ENCODE measurements at places on chromosomes 2 and 18.

GRCh38 chr18:23146861-23147469 is 11.7 kb downstream of the CABLES1 start:
- no peak overlapping the region for H3K27ac ChIP-seq
- H3K27me3 ChIP-seq = no peaks in the 10 kb centered on the region
- H3K4me1 ChIP-seq = peaks cover 27% of the 10 kb centered on the region

- H3K27ac ChIP-seq = no peak overlapping the region
- H3K36me3 ChIP-seq = no peaks in the 10 kb centered on the region
- H3K4me3 ChIP-seq = no peak overlapping the region
- H3K27me3 ChIP-seq = no peaks in the 10 kb centered on the region
- H3K4me1 ChIP-seq = no peaks in the 10 kb centered on the region
Observed at GRCh38 chr2:88092773-88093172, 25.1 kb downstream of the SMYD1 start.

DNA sequence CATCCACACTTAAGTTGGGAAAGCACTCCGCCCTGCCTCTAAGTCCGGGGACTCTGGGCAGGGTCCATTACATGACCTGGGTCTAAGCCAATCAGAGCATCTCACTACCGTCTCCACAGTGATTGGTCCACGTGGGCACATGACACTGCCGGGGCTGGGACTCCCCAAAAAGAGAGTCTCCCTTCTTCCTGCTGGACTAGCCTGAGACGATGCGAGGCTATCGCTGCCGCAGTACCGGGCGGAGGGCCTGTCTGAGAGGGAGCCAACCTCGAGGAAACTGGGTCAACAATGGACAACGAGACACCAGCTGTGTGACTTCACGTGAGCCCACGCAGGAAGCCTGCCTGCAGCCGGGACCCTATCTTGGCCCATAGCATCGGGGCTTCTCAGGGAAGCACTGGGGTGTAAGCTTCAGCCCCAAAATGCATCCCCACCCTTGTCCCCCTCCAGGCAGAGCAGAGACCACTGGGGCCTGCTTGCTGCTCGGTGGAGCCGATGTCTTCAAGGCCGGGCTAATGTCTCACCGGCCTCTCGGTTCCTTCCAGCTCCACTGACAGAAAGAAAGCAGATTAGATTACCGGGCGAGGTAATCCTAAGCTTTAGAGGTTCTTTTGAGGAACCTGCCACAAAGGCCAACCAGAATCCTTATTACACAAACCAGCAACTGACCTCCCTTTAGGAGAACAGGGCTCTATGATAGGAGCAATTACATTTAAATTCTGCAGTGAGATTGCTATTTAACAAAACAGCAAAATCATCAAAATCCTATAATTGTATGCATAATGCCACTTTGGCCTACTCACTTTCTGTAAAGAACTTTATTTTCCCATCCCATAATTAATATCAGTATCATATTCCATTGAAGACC is 21.3 kb upstream of the COPS8 start:
- no peak overlapping the region for H3K27ac ChIP-seq
- H3K4me3 ChIP-seq = no peak overlapping the region
- H3K4me1 ChIP-seq = peaks cover 18% of the 10 kb centered on the region
- H3K36me3 ChIP-seq = no peaks in the 10 kb centered on the region
- no peak for DNase-seq
- H3K27me3 ChIP-seq = no peaks in the 10 kb centered on the region

DNA sequence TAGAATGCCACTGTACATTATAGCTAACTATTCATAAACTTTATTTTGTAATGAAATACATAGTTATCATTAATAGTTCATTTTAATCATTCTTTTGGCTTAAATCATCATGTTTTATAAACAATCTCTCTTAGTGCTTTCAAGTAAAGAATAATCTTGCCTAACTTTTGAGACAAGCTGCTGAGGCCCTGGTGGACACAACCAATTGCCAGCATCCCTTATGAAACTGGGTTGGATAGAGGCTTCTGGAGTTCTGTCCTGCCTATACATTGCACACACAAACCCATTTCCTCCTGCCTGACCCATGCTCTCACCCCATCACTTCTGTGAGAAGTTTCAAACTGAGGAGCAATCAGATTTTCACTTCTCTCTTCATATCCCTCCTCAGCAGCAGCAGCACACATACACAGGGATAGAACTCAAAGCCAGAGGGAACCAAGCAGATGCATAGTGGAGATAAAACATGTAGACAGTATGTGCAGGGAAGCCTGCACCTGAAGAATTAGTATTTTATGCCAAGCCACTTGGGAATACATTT is 450.0 kb upstream of the SLC14A2 start:
- H3K27ac ChIP-seq = no peak overlapping the region
- DNase-seq = no peak
- no peaks in the 10 kb centered on the region for H3K27me3 ChIP-seq

DNA sequence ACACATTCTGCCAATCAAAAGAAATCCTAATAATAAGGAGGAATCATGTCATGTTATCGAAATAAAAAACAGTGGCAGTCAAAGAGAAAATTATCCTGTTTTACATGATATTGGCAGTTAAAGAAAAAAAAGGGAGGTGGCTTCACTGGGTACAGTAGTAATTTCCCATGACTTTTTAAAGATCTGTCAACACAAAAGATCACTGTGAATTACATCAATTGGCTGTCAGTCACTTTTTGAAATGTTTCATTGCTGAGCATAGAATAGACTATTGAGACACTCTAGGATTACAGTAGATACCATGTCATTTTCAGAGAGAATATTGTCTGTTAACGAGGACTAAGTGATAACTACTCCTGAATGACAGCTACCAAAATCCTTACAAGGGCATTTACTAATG is 335.7 kb upstream of the CYP26B1 start:
- H3K36me3 ChIP-seq = no peaks in the 10 kb centered on the region
- no peaks in the 10 kb centered on the region for H3K27me3 ChIP-seq
- no peak overlapping the region for H3K4me3 ChIP-seq

GRCh38 chr2:127722807-127723206 is 21.5 kb downstream of the SFT2D3 start:
- no peak overlapping the region for H3K4me3 ChIP-seq
- no peaks in the 10 kb centered on the region for H3K27me3 ChIP-seq
- H3K36me3 ChIP-seq = peaks cover 45% of the 10 kb centered on the region
- DNase-seq = no peak

GRCh38 chr18:6835345-6835744 is 105.8 kb downstream of the ARHGAP28 start:
- H3K4me1 ChIP-seq = no peaks in the 10 kb centered on the region
- DNase-seq = no peak
- no peak overlapping the region for H3K27ac ChIP-seq
- H3K27me3 ChIP-seq = no peaks in the 10 kb centered on the region

GRCh38 chr2:215363461-215364156 is 51.8 kb downstream of the ATIC start:
- no peak for DNase-seq
- no peak overlapping the region for H3K27ac ChIP-seq
- H3K36me3 ChIP-seq = peaks cover 59% of the 10 kb centered on the region
- no peaks in the 10 kb centered on the region for H3K4me1 ChIP-seq

GRCh38 chr2:226466124-226466523 is 333.5 kb downstream of the IRS1 start:
- no peaks in the 10 kb centered on the region for H3K27me3 ChIP-seq
- peaks cover 4% of the 10 kb centered on the region for H3K4me1 ChIP-seq
- H3K4me3 ChIP-seq = no peak overlapping the region
- H3K27ac ChIP-seq = peak overlapping the region; percentile 4
- DNase-seq = no peak

GRCh38 chr2:27822049-27822448 is 50.5 kb downstream of the MRPL33 start:
- no peak overlapping the region for H3K4me3 ChIP-seq
- peaks cover 15% of the 10 kb centered on the region for H3K4me1 ChIP-seq
- peak; percentile 72 for DNase-seq
- H3K27ac ChIP-seq = peak overlapping the region; percentile 76
- no peaks in the 10 kb centered on the region for H3K27me3 ChIP-seq
- H3K36me3 ChIP-seq = peaks cover 13% of the 10 kb centered on the region

DNA sequence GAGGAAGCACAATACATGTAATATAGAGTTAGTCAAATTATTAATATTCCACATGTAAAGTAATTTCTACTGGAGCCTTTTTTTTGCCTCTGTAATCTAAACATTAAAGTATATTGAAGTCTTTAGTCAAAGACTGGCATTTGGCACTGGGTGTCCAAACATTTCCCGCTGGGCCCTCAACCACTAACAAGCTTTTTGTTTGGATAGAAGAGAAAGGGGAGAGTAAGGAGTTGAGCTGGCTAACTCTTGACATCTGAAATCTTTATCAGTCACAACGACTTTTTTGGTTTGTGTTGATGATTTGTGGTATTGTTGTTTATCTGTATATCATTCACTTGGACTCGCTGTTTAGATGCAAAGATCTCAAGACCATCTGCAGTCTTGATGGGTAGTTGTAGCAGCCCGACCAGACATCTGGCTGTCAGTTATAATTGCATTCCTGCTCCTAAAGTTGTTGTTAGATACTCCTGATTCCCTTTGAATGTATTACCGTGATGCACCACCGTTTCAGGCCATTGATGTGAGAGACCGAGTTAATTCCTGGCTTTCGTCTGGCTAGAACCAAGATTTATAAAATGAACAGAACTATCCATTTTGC is 379.6 kb downstream of the MTX2 start:
- no peak for DNase-seq
- no peak overlapping the region for H3K27ac ChIP-seq
- peaks cover 36% of the 10 kb centered on the region for H3K27me3 ChIP-seq
- no peaks in the 10 kb centered on the region for H3K4me1 ChIP-seq
- no peak overlapping the region for H3K4me3 ChIP-seq

GRCh38 chr2:118954297-118955060 is 12.5 kb downstream of the MARCO start:
- H3K4me3 ChIP-seq = no peak overlapping the region
- H3K27me3 ChIP-seq = no peaks in the 10 kb centered on the region
- no peak overlapping the region for H3K27ac ChIP-seq
- DNase-seq = no peak
- no peaks in the 10 kb centered on the region for H3K4me1 ChIP-seq

DNA sequence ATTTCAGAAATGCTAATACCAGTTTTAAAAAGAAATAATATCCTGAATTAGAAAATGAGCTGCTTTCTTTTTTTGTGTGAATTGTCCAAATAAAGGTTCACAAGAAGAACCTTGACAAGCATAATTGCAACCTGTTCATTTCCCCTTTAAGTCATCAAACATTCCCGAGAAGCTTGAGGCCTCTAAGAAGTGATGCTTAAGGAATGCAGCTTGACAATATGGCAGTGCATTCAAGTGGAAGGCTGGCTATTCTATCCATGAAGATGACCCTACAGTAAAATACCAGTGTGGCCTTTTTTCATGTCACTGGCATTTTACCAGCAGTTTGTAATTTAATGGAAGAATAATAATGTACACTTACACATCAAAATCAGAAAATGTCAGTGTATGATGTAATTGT is 216.7 kb downstream of the CTNNA2 start:
- H3K36me3 ChIP-seq = no peaks in the 10 kb centered on the region
- no peak for DNase-seq
- H3K4me1 ChIP-seq = no peaks in the 10 kb centered on the region
- H3K27me3 ChIP-seq = no peaks in the 10 kb centered on the region
- H3K27ac ChIP-seq = no peak overlapping the region

DNA sequence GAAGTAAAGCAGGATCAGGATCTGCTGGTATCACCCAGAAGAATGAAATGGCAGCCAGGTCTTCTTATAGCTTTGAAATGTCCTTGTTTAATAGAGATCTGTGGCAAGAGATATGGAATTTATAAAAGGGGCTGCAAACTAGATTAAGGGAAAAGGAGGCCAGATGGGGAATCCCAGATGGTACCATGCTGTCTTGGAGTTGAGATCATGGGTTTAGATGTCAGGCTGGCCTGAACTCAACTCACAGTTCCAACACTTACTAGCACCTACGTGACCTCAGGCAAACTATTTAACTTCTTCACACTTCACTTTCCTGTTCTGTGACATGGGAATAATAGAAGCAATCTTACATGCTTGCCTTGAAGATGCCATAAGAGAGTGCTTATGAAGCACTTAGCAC is 188.2 kb downstream of the ALK start:
- no peak for DNase-seq
- H3K4me3 ChIP-seq = no peak overlapping the region
- H3K36me3 ChIP-seq = no peaks in the 10 kb centered on the region
- no peak overlapping the region for H3K27ac ChIP-seq
- H3K4me1 ChIP-seq = no peaks in the 10 kb centered on the region

GRCh38 chr2:27086724-27087593 is at the start of gene KHK:
Gene KHK, plus strand, starts transcription at chr2:27086772. Its CDS starts 488 bp downstream, at chr2:27087260.
- no peaks in the 10 kb centered on the region for H3K27me3 ChIP-seq
- DNase-seq = peak; percentile 66
- peak within 1 kb of the TSS; percentile 59 for H3K4me3 ChIP-seq
- H3K36me3 ChIP-seq = peaks cover 14% of the 10 kb centered on the region
- peak within 1 kb of the TSS; percentile 81 for H3K27ac ChIP-seq
- peaks cover 33% of the 10 kb centered on the region for H3K4me1 ChIP-seq

GRCh38 chr2:210913461-210913860 is 357.1 kb downstream of the CPS1 start:
- no peak overlapping the region for H3K27ac ChIP-seq
- H3K36me3 ChIP-seq = no peaks in the 10 kb centered on the region

DNA sequence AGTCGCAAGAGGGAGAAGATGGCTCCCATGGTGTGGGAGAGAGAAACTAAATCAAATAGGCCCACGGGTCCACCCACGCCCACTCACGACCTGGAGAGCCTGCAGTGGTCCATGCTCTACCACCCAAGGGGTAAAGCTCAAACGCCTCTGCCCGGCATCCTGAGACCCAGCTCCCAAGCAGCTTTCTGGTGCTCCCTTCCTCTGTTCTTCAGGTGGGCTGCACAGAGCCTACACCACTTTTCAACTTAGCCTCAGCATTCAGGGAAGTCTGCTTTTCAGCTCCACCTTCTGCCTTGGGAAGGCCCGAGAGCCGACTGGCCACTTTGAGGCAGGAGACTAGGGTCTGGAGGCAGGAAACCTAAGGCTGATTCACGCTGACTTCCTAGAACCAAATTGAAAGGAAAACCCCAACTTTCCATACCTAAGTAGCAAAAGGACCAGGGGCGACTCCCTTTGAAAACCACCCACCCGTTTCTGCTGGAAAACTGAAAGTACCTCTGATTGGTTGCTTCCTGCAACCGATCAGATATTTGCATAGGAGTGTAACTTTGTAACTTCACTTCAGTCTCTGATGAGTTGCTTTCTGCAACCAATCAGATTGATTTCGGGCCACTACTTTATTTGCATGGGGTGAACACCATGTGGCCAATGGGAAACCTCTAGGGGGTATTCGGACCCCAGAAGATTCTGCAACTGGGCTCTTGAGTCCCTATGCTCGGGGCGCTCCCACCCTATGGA is 26.8 kb upstream of the SPATA3 start:
- no peaks in the 10 kb centered on the region for H3K36me3 ChIP-seq
- no peak overlapping the region for H3K27ac ChIP-seq
- no peak overlapping the region for H3K4me3 ChIP-seq
- DNase-seq = no peak
- no peaks in the 10 kb centered on the region for H3K27me3 ChIP-seq

GRCh38 chr2:161586517-161587167 is 37.6 kb upstream of the SLC4A10 start:
- no peak overlapping the region for H3K27ac ChIP-seq
- H3K4me3 ChIP-seq = no peak overlapping the region
- DNase-seq = no peak
- H3K36me3 ChIP-seq = no peaks in the 10 kb centered on the region
- no peaks in the 10 kb centered on the region for H3K4me1 ChIP-seq
- H3K27me3 ChIP-seq = no peaks in the 10 kb centered on the region

All from large intestine (tissue), 12 donors.